ENCODE measurements at places on chromosomes 16 and 17. TPM values are rescaled to one million over a fixed set of nuclear protein-coding genes. Genes with fewer than 3 reads are reported as not detected.

GRCh38 chr16:57134982-57135381, 42.6 kb downstream of the CPNE2 start:
- H3K36me3 ChIP-seq, result no peaks in the 10 kb centered on the region
- no peak for DNase-seq
- H3K27me3 ChIP-seq, result no peaks in the 10 kb centered on the region
- H3K27ac ChIP-seq, result no peak overlapping the region
- no peak overlapping the region for H3K4me3 ChIP-seq

GRCh38 chr17:78862073-78863023, 21.7 kb upstream of the USP36 start:
- H3K36me3 ChIP-seq, result no peaks in the 10 kb centered on the region
- no peaks in the 10 kb centered on the region for H3K4me1 ChIP-seq
- no peak overlapping the region for H3K4me3 ChIP-seq
- H3K27ac ChIP-seq, result no peak overlapping the region
- DNase-seq, result no peak

DNA sequence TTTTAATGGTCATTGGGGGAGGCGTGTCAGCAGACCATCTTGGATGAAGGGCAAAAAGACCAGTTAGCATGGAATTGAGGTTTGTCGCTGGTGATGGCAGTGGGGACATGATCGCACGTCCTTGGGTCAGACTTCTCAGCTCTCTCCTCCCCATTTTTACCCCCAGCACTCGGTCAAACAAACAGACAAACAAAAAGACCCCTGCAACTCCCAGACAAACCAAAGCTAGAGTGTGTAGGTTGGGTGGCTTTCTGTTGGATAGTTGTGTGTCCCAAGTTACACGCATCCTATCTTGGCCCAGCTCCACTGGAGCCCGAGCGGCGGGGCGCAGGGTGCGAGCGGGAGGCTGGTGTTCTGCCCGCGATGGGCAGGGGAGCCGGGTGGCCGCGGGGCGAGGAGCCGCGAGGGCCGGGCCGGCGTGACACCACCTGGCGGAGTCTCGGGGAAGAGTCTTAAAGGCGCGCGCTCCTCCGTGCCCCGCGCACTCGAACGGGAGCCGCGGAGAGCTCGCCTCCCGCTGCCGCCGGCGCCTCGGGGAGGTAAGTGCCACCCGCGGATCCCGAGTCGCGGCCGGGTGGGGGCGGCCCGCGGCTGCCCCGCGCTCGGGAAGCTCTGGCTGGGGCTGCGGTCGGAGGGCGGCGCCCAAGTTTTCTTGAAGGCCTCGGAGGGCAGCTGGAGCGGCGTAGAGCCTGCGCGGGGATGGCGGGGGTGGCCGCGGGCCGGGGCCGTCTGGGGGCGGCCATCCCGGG, 18.5 kb upstream of the NTN1 start:
- DNase-seq, result peak; percentile 18
- H3K36me3 ChIP-seq, result no peaks in the 10 kb centered on the region
- no peak overlapping the region for H3K27ac ChIP-seq
- H3K4me3 ChIP-seq, result peak overlapping the region; percentile 28
- peaks cover 96% of the 10 kb centered on the region for H3K27me3 ChIP-seq
- H3K4me1 ChIP-seq, result no peaks in the 10 kb centered on the region

GRCh38 chr17:82751171-82751570, 694 bp upstream of the TBCD start:
- peaks cover 6% of the 10 kb centered on the region for H3K4me1 ChIP-seq
- H3K36me3 ChIP-seq, result no peaks in the 10 kb centered on the region
- no peak overlapping the region for H3K27ac ChIP-seq
- H3K27me3 ChIP-seq, result no peaks in the 10 kb centered on the region
- peak overlapping the region; percentile 90 for H3K4me3 ChIP-seq
- no peak for DNase-seq

DNA sequence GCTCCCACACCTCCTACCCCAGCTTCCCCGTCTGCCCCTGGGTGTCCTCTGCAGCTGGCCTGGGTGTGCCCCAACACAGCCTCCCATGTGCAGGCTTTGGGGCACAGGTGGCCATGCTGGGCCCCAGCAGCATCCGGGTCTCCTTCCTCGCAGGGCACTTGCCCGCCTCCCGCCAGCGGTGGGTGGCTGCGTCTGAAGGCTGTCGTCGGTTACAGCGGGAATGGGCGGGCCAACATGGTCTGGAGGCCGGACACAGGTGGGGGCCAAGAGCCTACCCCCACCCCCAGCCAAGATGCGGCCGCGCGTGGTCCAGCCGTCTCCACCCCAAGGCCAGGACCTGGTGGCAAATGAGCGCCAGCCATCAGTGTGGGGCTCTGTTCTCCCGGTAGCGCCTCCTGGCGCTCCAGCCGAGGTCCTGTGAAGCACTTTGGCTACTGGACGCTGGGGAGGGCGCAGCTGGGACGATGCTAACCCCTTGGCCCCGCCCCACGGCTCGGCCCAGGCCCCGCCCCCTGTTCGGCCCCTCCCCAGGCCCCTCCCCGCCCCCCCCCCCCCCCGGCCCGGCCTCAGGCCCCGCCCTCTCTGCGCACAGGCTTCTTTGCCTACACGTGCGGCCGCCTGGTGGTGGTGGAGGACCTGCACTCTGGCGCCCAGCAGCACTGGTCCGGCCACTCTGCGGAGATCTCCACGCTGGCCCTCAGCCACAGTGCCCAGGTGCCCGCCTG, 7.3 kb upstream of the RHOT2 start:
- no peaks in the 10 kb centered on the region for H3K4me1 ChIP-seq
- no peak overlapping the region for H3K27ac ChIP-seq
- H3K36me3 ChIP-seq, result no peaks in the 10 kb centered on the region
- no peak overlapping the region for H3K4me3 ChIP-seq
- no peaks in the 10 kb centered on the region for H3K27me3 ChIP-seq
- DNase-seq, result peak; percentile 86

GRCh38 chr16:21565861-21566669, 33.3 kb upstream of the METTL9 start:
- no peak for DNase-seq
- no peaks in the 10 kb centered on the region for H3K27me3 ChIP-seq
- H3K4me1 ChIP-seq, result no peaks in the 10 kb centered on the region
- H3K36me3 ChIP-seq, result no peaks in the 10 kb centered on the region

- H3K4me1 ChIP-seq, result no peaks in the 10 kb centered on the region
- no peak overlapping the region for H3K27ac ChIP-seq
- no peaks in the 10 kb centered on the region for H3K27me3 ChIP-seq
- DNase-seq, result no peak
These were observed 5.6 kb downstream of the CDH16 start for GRCh38 chr16:66913081-66913480.

The TBC1D3G gene
- total RNA-seq, result 3.6 TPM

The HLF gene
- 0.74 TPM for total RNA-seq

The TSPOAP1 gene
- total RNA-seq, result 92.1 TPM

The TBX21 gene
- 2.9 TPM for total RNA-seq

The SLC13A5 gene
- 0.67 TPM for total RNA-seq

Measured in cardiac muscle cell (in vitro differentiated cells and primary cell).